ENCODE measurements at places on chromosomes 3 and 15. TPM values are rescaled to one million over a fixed set of nuclear protein-coding genes. Genes with fewer than 3 reads are reported as not detected.

Gene GPX1
- 334 TPM for total RNA-seq

Gene SH2D7
- not detected for total RNA-seq

Gene A4GNT
- total RNA-seq = not detected

Gene SCAANT1
- total RNA-seq = not detected

Gene KLHL25
- 6.8 TPM for total RNA-seq

Gene ECE2
- total RNA-seq = not detected

Gene GHSR
- total RNA-seq = not detected

Gene UBAP1L
- 10.5 TPM for total RNA-seq

Gene CELSR3
- 1.3 TPM for total RNA-seq

Gene MYO1E
- total RNA-seq = 41.3 TPM

Gene ADAMTS9
- 24.1 TPM for total RNA-seq

Gene SMCO1
- not detected for total RNA-seq

Gene SNURF
- total RNA-seq = 11.4 TPM

Gene ROBO2
- 19.9 TPM for total RNA-seq

Gene DNAH12
- 4.5 TPM for total RNA-seq

Gene ACAD11
- total RNA-seq = 16.1 TPM

Gene CDHR4
- total RNA-seq = 0.66 TPM

Gene LXN
- 26.6 TPM for total RNA-seq

Gene MORC1
- total RNA-seq = not detected

Gene EPHB3
- total RNA-seq = 3.1 TPM

Gene MAGEL2
- 0.14 TPM for total RNA-seq

Gene TMCO5A
- not detected for total RNA-seq

Gene SLC35G2
- 8.2 TPM for total RNA-seq

Gene BNC1
- not detected for total RNA-seq

Gene SLC25A36
- 66.7 TPM for total RNA-seq
